ENCODE measurements at places on chromosomes 11 and 22.

DNA sequence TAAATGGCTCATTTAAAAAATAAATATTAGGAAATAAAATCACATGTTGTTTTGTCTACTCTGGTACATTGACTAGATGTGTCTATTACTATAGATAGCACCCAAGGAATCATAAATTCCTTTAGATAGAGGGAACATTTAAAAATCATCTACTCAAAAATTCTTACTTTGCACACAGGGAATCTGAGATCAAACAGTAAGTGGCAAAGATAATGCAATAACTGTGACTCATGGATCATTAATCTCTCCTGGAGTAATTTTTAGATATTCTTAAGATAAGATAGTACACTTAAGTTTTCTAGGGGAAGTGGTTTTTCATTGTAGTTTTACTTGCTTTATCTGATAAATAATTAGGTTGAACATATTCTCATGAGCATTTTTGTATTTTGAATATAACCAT is 468.9 kb downstream of the LUZP2 start:
- DNase-seq: no peak

GRCh38 chr22:42967933-42968332 is 47.0 kb downstream of the PACSIN2 start:
- DNase-seq: no peak

DNA sequence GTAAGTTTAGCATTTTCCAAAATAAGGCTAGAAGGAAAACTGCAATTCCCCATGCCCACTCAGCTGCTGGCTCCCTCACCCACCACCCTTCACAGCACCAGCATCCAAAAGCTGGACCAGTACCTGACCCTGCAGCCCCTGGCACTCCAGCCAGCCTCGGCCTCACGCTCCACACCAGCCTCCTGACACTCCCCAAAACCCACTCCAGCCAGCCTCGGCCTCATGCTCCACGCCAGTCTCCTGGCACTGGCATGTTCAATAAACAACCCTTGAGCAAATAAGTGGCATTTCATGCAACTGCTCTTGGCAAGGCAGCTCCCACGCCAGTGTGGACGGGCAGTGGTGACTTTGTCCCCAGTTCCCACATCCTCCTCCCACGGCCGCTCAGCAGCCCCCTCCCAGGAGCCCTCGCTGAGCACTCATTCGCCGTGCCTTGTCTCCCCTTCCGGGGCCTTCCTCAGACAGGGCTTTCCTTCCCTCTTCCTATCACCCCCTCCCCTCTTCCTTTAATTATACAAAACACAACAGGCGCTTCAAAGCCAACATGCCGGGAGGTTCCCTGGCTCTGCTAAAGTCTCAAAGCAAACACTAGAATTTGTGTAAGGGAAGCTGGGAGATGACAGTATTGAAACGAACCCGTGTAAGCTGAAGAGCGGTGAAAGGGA is 6.8 kb downstream of the TOLLIP start:
- DNase-seq: peak; percentile 38

DNA sequence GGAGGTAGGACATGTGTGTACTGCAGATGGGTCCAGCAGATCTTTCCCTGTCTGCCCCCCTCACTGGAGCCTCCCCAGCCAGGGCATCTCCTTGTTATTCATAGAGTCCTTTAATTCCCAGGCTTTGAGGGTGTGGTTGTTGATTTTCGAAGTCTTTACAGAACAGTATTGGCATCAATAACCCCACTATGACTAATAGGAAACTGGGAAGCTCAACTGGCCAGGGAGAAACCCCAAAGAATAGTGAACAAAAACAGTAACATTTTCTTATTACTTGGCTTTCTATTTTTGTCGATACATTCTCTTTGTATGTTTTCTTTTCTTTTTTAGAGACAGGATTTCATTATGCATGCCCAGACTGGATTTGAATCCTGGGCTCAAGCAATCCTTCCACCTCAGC is 57.9 kb downstream of the NF2 start:
- no peak for DNase-seq

DNA sequence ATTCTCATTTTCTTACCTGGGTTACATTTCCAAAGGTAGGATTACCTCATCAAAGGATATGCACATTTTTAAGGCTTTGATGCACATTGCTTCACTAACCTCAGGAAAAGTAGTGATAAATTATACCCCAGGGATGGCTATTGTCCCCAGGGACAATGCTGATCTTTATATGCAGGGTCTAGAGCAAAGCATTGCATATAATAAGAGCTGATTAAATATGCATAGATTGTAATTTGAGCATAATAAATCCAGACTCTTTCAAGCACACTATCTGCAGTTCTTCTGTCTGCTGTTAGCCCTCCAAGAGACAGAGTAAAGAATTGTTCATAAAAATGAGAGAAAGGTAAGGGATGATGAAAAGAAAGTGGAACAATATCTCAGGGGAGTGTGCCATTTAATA is 57.3 kb upstream of the SYT13 start:
- DNase-seq: no peak

GRCh38 chr11:124657904-124658303 is 15.6 kb downstream of the SIAE start:
- DNase-seq: no peak

- DNase-seq: no peak
These were observed 82.4 kb upstream of the CRTAM start for GRCh38 chr11:122755941-122756340.

GRCh38 chr11:129881570-129882170 is 13.7 kb downstream of the NFRKB start:
- DNase-seq: peak; percentile 45

- DNase-seq: peak; percentile 10
These were observed 97.7 kb upstream of the PARVA start for GRCh38 chr11:12279672-12280108.

DNA sequence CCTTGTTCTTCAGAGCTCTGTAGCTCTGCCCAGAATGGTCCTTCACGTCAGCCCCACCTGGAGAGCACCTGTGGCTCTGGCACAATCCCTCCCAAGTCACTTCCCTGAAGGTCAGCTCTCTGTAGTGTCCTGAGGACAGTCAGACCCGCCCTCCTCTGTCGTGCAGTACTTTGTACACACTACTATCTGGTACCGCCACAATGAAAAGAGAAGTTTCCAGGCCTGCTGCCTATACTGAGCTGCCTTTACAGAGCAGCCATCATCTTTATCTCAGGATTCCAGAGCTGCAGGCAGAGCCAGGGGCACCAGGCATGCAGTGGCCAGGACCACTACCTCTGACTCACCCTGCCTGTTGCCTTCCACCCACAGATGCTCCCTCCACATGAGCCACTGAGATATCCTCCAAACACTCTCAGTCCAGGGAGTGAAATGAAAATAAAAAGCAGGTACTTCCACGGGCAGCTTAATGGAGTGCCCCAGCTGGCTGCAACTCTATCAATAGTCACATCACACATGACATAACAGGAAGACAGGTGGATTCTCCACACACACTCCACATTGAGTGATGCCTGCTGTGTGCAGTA is 7.3 kb downstream of the PACSIN2 start:
- DNase-seq: no peak
